ENCODE measurements at places on chromosomes 16 and 17.

- DNase-seq: no peak
These were observed 106.2 kb downstream of the PHKB start for GRCh38 chr16:47567321-47567720.

GRCh38 chr16:88724855-88725555 lies 18.7 kb downstream of the CTU2 start:
- DNase-seq: no peak

DNA sequence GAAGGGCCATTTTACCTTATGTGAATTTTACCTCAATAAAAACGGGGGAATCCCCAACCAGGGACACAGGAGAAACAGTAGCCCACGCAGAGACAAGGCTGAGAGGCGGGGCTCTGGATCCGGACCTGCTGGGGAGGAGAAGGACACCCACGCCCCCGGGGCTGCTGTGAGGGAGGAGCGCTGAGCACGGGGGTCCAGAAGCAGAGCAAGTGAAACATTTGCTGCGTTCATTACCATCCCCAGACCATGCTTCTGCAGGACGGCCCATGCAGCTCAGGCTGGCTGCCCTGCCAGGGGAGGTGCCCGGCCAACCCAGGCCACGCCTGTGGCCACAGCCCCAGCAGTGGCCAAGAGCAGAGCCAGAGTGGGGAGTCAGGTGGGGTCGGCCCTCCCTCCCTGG lies 50.0 kb downstream of the KCNJ18 start:
- DNase-seq: no peak

DNA sequence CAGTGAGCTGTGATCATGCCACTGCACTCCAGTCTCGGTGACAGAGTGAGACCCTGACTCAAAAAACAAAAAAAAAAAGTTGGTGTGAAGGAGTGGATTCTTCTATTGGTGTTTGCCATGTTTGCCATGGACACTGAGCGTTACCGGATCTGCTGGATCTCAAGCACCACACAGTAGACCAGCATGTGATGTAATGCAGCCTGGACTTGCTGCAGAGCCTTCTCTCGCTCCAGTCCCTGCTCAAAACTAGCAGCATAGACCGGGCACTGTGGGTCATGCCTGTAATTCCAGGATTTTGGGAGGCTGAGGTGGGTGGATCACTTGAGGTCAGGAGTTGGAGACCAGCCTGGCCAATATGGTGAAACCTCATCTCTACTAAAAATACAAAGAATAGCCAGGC lies 50.4 kb downstream of the BCL7C start:
- no peak for DNase-seq

DNA sequence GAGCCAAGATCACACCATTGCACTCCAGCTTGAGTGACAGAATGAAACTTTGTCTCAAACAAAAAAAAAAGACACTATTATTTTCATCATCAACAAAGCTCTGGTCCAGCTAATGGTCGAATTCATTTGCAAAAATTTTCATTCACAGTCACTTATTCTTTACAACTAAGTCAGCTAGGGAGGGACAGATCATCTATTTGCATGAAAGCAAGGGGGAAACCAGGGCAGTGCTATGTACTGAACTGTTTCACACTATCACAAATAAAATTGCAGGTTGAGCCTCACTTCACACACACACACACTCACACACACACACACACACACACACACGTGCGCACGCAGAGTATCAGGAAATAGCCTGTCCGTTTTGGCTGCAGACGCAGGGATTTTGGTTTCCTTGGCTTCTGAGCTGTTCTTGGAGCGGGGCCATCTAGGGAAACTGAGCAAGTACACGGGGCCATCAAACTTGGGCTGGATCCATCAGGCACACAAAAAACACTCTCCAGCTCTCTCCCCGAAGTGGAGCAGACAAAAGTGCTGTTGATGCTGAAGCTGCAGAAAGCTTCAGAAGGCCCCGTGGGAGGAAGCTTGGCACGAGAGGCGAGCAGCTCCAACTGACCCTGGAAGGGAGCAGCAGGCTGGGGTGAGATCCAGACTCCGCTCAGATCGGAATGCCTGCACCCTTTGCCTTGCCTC lies 44.3 kb upstream of the HELZ start:
- DNase-seq: no peak

DNA sequence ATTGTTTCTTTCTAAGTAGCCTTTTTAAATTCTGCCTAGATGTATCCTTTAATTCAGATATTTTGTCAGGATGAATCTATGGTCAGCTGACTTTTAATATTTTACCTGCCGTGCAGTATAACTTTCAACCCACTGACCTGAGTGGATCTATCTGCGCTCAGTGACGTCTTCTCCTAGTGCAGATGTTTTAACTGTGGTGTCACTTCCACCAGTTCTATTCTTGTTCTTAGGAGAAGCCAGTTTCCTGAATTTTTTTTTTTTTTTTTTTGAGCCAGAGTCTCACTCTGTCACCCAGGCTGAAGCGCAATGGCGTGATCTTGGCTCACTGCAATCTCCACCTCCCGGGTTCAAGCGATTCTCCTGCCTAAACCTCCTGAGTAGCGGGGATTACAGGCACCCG lies 5.0 kb upstream of the TM4SF5 start:
- no peak for DNase-seq

DNA sequence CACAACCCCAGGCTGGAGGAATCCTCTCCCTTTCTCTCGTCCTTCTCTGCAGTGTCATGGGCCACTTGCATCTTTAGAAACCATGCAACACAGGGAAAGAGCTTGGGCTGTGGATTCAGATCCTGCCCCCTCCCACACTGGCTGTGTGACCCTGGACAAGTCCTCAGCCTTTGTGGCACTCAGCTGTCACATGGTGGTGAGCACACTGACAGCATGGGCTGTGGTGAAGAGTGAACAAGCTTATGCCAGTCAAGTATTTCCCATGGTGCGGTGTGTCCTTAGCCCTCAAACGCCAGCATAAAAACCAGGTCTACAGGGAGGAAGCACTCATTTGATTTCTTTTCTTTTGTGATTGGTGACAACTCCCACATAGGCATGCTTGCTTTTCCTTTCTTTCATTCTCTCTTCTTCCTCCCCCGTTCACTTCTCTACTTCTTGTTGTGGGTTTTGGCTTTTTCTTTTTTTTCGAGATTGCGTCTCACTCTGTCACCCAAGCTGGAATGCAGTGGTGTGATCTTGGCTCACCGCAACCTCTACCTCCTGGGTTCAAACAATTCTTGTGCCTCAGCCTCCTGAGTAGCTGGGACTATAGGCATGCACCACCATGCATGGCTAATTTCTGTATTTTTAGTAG lies 314.2 kb downstream of the CPPED1 start:
- DNase-seq: no peak

DNA sequence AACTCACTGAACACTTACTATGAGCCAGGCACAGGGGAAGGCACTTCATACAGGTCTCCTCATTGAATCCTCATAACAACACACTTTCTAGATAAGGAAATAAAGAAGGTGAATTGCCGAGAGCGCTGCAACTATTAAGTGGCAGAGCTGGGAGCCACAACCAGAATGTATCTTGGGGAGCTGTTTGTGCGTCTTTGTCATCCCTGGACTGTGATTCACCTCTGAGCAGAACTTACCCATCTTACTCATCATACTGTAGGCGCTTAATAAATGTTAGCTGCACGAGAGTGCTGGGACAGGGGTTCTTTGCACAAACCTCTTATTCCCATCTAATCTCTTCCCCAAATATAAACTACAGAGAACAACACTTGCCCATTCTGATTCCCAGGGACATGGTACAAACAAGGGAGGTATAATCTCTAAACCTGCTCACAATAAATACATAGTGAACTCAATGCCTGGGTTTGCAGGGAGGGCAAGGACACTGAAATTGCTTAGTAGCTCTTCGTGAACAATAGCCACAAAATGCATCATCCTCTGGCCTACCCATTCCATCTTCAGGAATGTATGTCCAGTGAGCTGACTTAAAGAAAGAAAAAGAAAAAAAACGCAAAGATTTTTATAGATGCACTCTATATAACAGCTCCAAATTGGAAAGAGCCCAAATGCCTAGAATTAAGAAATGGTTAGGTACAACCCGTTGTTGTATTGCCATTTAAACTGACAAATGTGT lies 43.0 kb downstream of the MYO18A start:
- no peak for DNase-seq

- DNase-seq: no peak
These were observed 113.4 kb downstream of the PITPNC1 start for GRCh38 chr17:67490471-67490870.

GRCh38 chr16:78720416-78720815 lies 621.0 kb downstream of the WWOX start:
- DNase-seq: no peak

DNA sequence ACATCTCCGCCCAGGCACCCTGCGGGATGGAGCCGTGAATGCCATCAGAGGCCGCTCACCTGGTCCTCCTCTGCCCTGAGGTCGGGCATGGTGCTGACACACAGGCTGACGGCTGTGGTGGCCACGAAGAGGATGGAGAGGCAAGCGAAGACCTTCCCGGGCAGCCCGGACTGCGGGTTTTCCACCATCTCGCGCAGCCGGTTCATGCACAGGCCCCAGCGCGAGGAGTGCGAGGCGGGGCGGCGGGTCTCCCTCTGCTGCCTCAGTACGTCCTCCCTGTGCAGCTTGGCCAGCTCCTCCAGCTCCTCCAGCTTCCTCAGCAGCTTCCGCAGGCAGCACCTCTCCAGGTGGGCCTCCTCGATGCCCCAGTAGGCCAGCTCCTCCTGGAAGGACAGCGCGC lies 3.1 kb downstream of the KCNG4 start:
- no peak for DNase-seq

DNA sequence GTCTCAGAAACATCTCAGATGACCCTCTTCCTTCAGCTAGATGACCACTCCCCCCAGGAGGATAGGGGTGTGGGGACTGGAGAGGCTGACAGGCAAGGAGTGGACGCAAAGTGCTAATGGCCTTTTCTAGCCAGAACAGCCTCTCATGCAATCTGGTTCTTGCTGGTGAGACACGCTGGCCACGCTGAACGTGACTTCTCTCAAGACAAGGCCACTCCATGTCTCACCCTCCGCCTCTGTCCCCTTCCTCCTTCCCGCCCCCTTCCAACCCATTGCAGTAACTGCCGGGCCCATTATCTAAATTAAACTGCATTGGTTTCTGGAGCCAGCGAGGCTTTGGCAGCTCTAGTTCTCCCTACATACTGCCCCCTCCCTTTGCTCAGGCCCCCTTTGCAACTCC lies 9.5 kb downstream of the CACNA1G start:
- no peak for DNase-seq

DNA sequence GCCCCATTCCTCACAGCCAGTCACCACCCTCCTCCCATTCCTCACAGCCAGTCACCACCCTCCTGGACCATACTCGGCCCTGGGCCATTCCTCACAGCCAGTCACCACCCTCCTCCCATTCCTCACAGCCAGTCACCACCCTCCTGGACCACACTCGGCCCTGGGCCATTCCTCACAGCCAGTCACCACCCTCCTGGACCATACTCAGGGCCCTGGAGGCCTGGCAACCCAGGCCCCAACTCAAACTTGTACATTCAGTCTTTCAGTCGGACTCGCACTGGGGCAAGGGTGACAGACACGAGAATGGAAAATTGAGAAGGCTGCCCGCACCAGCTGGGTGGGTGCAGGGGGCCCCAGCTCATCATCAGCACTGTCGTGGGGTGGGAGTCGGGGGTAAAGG lies 30.4 kb upstream of the FOXK2 start:
- no peak for DNase-seq

DNA sequence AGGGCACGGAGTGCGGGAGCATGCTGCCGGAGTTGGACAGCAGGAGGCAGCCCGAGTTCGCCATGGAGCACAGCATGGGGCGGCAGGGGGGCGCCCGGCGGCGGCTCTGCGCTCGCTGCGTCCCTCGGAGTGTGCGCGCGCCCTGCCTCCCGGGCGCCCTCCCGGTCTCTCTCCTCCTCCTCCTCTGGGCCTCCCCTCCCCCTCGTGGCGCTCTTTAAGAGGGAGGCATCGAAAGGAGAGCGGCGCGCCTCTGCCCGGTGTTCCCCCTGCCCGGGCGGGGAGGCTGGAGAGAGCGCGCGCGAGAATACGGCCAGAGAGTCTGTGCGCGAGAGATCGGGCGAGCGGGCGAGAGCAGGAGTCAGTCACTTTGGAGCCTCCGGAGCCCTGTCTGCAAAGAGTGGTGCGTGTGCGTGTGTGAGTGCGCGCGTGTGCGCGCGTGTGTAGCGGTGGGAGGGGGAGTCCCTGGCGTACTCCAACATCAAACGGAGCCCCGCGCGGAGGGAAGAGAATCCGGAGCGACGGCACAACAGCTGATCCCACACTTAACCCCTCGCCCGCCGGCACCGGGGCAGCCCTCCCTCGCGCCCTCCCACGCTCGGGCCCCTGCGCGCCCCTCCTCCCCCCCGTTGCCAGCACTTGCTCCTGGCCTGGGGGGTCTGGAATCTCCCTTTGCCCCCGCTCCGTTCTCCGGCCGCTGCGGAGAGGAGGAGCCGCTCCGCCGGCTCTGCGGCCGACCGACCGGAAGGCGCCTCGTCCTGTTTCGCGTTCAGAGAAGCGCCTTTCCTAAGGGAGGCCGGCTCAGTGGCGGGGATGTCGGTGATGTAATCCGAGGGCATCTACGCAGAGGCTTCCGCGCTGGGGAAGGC lies 108.9 kb downstream of the ENGASE start:
- no peak for DNase-seq

- DNase-seq: no peak
These were observed at the start of gene NDRG4 for GRCh38 chr16:58499615-58500351. Gene NDRG4, plus strand, starts transcription at chr16:58500143. Its CDS starts 106 bp downstream, at chr16:58500249.

GRCh38 chr16:48608452-48608851 lies 1.5 kb downstream of the N4BP1 start:
- DNase-seq: no peak

DNA sequence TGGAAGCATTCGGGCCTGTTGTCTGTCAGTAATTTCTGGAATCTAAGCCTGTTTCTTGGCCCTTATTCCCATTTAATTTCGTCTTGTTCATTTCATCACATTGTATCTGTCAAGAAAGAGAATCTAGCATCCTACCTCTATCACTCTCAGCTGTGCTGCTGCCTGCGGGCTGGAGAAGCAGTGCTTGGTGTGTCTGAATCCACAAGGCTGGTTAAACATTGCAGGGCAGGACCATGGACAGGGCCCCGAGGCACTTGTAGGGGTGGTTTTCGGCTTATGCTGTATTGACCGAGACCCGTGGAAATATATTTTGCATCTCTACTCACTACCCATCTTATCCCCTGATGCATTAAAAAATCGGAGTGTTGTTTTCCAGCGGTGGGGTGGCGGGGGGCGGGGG lies 3.1 kb downstream of the RAB11FIP4 start:
- DNase-seq: no peak

GRCh38 chr17:2289878-2290478 lies 13.6 kb downstream of the SMG6 start:
- DNase-seq: no peak

DNA sequence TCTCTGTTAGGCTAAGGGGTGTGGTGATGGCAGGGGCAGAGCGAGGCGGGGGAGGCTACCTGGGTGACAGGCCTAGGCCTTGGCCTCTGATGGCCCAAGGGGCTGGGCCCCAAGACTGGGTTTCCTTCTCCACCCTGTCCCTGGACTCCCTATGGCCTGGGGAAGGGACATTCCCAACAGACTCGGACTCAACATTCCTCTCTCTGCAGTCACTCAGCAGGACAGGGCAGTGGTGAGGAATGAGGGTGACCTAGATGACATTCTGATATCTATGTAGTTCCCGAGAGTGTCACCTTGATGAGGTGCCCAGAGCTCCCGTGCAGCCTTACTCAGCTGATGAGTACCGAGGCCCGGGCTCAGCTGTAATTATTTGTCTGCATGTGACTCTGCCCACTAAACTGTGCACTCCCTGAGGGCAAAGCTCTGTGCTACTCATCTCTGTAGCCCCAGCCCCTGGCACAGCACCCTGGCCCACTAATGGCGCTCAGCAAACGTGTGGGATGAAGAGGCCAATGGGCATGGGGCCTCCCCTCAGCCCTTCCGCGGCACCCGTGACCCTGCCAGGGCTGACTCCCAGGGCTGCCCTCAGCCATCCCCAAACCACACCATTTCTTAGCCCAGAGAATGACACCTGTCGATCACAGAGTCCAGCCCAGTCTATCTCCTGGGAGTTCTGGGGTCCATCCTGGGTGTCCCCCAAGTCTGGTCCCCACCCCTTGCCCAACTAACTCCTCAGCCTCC lies 2.2 kb downstream of the PLCD3 start:
- no peak for DNase-seq

All from esophagus squamous epithelium (tissue), 5 donors.